Hypothalamus (tissue), 51 donors: ENCODE measurements at places on chromosomes 5 and 9.

- no peak for DNase-seq
Measured at GRCh38 chr5:160171666-160172065, 52.4 kb upstream of the PWWP2A start.

GRCh38 chr5:178271726-178272479 is 39.3 kb upstream of the PHYKPL start:
- DNase-seq, result no peak

DNA sequence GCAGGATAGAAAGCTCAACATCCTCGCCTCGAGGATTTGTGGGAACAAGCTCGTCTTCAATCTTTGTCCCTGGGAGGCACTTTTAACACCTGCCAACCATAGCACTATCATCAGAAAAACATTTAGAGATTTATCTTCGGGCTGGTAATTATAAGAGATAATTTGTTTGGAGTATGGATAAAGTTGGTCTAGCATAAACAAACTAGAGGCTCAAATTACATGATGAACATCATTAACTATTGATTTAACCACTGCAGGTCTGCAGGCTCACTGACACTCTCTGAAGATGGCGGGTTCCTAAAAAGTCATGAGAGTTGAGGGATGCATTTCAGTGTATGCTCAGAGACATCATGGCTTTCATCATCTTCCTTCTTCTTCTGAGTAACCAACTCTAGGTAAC is 25.8 kb upstream of the PCA3 start:
- no peak for DNase-seq

DNA sequence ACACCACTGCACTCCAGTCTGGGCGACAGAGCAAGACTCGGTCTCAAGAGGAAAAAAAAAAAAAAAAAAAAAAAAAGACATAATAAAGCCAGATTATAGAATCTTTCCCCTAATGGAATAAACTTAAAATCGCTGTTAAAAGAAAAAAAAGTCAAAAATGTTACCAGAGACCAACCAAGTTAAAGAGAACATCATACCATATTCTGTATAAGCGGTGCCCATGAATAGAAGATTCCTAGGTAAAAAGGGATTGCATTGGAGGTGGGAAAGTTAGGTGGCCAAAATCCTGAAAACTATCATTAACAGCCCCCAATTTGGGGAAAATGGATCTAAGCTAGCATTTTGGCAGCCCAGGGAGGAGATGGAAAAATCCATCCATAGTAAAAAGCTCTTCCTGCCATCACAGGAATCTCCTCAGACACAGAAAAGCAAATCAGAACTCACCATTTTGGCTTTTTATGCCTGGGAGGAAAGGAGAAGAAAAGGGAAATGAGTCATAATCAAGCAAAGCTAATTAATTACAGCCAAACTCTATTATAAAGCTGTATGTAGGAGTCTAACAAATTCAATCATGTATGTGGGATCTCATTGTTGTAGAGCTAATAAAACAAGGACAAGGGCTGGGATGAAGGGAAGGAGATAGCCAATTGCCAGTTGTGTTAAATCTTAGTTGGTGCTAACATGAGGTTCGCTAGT is 363.8 kb downstream of the ARL15 start:
- DNase-seq, result no peak

DNA sequence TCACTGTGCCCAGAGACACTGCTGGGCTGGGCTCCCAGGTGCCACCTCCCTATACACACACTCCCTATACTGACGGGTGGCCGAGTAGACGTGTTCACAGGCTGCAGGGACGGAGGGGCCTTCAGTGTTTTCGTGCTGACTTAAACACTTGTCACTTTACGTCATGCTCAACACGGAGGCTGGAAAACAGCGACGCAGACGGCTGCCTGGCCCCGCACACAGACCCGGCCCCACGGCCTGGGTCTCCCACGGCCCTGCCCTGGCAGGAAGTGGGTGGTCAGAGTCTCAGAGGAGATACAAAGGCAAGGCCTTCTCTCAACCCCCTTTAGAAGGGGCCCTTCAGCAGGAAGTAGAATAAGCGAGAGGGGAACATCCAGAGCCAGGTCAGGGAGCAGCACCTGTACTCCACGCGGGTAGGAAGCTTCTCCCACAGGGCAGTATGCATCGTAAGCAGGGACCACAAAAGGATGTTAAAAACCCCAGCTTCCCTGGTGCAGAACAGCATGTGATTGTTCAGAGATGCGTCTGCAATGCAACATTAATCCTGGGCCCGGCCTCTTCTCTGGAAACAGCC is 11.9 kb upstream of the TBC1D9B start:
- no peak for DNase-seq

- DNase-seq, result no peak
Measured at GRCh38 chr9:89807682-89808075, 202.9 kb downstream of the GADD45G start.

DNA sequence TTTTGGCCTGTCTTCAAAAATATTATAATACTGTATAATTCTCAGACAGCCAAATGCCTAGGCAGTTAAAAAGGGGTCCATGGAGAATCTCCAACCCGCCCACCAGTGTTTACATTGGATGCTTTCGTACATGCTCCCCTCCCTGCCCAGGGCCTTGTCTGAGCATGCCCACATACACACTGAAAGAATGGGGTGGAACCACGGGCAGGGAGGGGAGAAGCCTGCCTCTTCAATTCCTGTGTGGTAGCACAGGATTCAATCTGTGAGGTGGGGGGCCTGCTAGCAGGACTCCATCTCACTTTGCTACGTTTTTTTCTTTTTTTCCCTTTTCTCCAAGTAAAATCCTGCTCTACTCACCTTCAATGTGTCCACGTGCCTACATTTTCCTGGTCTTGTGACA is 314.7 kb upstream of the GRAMD2B start:
- no peak for DNase-seq

DNA sequence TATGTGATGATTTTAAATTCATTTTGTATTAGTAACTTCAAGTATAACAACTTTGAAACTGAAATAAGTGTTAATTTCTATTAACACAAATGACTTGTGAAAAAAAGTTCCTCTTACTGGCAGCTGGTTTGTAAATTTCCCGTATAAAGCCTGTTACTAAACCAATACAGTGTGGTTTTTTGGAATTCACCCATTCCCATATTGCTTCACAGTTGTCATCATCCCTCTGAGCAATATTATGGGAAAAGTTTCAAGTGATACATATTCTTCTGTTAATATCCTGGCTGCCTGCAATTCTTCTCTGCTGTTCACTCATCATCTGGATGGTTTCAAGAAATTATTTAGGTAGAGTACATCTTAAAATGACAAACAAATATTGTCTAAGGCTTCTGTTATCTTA is 1185.1 kb upstream of the C9orf72 start:
- DNase-seq, result no peak

DNA sequence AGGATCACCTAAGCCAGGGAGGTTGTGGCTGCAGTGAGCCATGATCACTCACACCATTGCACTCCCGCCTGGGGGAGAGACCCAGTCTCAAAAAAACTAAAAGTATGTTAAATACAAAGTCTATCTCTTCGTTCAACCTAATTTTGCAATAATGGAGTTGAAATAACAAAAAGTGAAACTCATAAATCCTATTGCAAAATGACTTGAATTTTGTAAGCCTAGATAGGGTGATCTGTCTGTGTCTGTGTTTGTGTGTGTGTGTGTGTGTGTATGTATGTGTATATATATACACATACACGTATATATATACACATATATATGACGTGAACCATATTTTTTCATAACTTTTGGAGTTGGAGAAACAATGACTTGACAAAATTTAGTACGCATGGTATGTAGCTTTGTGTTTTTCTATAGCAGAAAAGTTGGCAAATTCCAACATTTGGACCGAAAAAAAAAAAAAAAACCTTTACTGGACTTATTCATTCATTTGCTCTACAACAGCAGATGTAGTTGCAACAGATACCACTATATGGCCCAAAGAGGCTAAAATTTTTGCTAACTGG is 76.9 kb upstream of the CDH6 start:
- no peak for DNase-seq

DNA sequence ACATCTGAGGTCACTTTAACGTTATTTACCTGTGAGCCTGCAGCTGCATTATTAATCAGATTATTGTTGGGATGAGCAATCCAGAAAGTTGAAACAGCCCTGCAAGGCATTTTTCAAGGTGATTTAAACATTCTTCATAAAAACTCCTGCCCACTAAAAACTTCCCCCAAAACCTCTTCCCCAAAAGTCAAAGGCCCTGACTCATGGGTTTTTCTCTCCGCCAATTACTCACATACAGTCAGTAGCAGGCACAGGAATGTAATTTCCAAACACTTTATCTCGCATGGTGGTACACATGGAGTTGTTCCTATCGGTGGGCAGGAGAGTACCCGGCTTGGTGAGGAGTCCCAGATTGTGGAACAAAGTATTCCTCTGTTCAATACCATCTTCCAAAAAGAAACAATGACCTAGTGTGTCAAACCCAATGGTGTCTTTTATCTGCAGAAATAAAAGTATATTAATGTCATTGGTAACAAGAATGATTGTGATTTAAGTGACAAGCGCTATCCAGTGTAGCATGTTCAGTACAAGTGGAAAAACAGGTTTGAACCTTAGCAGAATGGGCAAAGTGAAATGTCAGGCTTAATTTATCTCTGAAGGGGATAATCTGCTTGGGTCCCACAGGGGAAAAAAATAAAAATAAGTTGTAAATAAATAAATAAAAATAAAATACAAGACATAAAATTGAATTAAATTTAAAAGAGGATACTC is 38.3 kb downstream of the CEMIP2 start:
- no peak for DNase-seq

DNA sequence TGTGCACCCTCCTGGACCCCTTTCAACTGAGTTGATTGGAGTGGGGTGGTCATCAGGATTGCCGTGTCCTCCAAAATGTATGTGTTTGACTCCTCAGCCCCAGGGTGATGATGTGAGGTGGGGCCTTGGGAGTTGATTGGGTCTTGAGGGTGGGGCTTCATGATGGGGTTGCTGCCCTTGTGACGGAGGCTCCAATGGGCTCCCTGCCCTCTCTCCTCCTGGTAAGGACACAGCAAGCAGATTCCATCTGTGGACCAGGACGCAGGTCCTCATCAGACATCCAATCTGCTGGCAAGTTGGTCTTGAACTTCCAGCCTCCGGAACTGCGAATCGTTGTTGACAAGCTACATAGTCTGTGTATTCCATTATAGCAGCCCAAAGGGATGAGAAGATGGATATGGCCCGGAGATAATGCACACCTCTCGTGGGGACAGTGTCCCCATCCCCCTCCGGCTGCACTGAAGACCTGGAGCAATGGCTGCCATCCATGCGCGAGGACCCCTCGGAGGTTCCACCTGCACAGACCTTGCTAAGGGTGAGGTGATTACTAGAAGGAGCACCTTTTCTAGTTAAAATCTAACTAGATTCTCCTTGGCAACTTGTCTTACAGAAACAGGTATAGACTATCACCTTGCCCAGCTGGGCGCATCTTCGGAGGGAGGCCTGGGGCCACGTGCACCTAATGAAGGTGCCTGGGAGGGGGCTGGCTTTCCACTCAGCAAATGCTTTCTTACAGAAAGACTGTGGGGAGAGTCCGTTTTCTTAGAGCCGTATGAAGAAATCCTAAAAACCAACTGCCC is 75.7 kb upstream of the IRX4 start:
- DNase-seq, result no peak

GRCh38 chr5:120568711-120569110 is 104.6 kb downstream of the PRR16 start:
- no peak for DNase-seq

- no peak for DNase-seq
Measured at GRCh38 chr5:151895660-151896030, 29.0 kb downstream of the GLRA1 start.

- no peak for DNase-seq
Measured at GRCh38 chr9:136409557-136410455, 608 bp downstream of the ENTR1 start.

- no peak for DNase-seq
Measured at GRCh38 chr5:89293810-89294209, 410.8 kb upstream of the MEF2C start.

- DNase-seq, result no peak
Measured at GRCh38 chr9:125620216-125620615, 86.8 kb downstream of the MAPKAP1 start.

DNA sequence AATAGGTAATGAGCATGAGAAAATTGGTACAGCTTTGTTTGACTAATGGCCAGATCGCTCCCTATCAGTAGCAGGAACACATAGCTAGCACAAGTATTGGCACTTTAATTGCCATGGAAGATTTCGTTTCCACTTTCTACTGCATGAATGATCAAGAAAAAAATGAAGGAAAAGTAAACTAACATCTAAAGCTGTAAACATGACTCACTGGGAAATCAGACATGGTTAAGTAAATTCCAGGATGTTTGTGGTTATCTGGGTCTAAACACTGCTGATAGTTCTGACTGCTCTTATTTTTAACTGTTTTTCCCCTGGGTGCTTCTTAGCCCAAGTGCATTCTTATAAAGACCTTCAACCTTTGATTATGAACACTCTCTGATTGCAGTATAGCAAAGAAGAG is 388.9 kb downstream of the NR2F1-AS1 start:
- DNase-seq, result no peak

- peak; percentile 5 for DNase-seq
Measured at GRCh38 chr5:173420108-173420507, 91.9 kb upstream of the STC2 start.

GRCh38 chr5:78496373-78496772 is 136.0 kb downstream of the SCAMP1 start:
- no peak for DNase-seq

DNA sequence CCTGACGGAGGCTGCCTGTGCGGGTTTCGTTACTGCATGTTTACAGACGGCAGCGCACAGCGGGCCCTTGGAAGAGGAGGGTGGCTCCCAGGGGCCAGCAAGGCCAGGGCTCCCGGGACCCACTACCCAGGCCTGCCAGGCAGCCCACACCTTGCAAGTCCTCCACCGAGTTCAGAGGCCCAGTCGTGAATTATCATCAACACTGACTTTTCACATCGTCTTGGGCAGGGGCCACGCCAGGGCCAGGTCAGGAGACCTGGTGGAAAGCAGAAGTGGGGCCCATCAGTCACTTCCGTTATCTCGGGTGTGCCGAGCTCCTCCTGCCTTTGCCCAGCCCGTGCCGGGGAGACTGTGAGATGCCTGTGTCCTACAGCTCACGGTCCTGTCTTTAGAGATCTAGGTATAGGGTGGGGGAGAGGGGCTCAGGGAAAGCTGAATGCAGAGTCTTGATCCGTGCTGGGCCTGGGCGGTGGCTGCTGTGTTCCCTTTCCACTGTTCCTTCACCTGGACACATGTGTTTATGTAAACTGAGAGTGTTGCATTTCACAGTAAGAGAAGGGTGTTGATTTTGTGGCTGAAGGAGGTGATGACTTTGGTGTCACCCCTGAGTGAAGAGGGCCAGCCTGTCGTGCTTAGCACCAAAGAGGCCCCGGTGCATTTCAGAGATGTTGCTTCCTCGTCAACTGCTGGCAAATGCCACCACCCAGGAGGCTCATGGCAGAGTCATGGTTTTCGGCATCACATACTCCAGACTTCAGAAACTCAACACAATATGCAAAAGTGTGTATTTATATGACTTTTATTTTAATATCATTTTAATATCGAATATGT is 175.2 kb downstream of the GAPVD1 start:
- no peak for DNase-seq

GRCh38 chr9:565528-565927 is 276.0 kb upstream of the DMRT1 start:
- no peak for DNase-seq

- DNase-seq, result no peak
Measured at GRCh38 chr5:21774801-21775200, 1078.3 kb downstream of the CDH12 start.
